NAMALWA (cell line): ENCODE measurements at places on chromosomes 11 and 22.

DNA sequence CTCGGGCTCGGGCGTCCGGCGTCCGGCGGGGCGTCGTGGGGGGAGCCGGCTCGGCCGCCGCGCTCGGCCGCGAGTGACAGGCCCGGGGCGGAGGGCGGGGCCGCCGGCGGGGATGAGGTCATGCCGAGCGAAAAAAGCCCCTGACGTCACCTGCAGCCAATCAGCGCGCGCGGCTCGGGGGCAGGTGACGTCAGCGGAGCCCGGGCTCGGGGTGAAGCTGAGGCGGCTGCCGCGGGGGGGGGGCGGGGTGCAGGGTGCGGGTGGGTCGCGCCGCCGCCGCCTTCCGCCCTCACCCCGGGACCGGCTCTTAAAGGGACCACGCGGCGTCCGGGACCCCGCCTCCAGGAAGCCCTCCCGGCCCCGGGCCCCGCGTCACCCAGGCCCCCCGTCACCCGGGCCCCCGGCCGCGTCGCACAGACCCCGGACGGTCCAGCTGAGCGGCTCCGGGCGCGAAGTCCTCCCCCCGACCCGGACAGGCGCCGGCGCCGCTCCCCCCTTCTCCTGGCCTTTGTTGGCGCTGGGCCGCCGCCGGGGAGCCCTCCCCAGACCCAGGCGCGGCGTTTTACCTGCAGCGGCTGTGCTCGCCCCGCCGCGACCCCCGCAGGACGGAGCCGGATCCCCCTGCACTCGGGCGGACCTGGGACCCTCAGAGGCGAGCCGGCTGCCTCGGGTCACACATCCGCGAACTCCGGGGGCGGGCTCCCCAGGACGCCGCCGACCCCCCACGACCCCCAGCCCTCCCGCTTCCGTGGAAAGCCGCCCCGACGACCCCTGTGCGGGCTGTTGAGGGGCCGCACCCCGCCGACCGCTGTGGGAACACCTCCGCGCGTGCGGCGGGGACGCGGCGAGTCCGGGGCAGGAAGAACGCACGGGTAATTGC, at the start of gene DUSP8:
Gene DUSP8, minus strand, starts transcription at position 75 of the 880 bp plus-strand sequence. CDS start 6,445 bp downstream, outside the sequence.
- DNase-seq, result peak; percentile 43

DNA sequence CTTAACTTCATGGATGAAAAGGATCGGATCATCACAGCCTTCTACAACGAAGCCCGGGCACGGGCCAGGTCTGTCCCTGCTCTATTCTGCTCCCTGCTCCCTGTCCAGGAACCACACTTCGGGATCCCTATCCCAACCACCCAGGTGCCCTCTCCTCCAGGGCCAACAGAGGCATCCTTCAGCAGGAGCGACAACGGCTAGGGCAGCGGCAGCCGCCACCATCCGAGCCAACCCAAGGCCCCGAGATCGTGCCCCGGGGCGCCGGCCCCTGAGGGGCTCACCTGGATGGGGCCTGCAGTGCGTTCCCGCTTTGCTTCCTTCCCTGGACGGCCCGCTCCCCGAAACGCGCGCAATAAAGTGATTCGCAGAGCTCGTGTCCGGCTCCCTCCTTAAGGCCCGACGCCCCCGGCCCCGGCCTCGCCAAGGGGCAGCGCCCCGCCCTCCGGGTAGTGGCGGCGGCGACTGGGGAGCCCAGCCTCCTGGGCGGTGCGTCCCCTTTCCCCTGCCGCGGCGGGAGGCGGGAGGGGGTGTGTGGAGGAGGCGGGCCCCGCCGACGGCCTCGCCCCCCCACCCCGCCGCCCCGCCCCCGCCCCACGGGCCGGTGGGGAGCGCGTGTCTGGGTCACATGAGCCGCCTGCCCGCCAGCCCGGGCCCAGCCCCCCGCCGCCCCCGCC, at the start of gene VEGFB:
Gene VEGFB, plus strand, starts transcription at position 672 of the 674 bp plus-strand sequence. CDS start 250 bp downstream, outside the sequence.
- peak; percentile 72 for DNase-seq

- DNase-seq, result peak; percentile 75
Measured at GRCh38 chr11:101880222-101880621, 34.6 kb upstream of the CEP126 start.

- no peak for DNase-seq
Measured at GRCh38 chr11:111986589-111986988, 38.6 kb upstream of the DLAT start.

DNA sequence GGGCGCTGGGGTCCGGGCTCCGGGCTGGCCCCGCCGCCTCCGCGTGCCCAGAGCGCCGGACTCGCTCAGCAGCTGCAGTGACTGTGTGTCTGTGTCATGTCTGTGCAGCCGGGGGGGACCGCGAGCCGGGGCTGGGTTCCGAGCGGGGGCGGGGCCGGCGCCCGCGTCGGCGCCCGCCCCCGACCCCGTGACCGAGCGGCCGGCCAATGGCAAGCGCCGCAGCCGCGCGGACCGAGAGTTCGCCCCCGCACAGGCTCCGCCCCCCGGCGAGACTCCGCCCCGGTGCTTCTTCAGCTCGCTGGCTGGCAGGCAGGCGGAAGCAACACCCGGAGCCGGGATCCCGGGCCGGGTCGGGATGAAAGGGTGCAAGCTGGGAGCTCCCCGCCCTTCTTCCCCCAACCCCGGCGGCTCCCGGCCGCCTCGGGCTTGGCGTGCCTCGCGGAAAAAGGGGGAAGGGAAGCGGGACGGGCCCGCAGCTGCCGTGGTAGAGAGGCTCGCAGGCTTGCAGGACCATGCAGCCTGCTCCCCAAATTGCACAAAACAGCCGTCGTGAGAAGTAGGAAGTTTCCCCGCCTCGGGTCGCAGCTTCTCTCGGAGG, 750 bp upstream of the LARGE1 start:
- peak; percentile 94 for DNase-seq

DNA sequence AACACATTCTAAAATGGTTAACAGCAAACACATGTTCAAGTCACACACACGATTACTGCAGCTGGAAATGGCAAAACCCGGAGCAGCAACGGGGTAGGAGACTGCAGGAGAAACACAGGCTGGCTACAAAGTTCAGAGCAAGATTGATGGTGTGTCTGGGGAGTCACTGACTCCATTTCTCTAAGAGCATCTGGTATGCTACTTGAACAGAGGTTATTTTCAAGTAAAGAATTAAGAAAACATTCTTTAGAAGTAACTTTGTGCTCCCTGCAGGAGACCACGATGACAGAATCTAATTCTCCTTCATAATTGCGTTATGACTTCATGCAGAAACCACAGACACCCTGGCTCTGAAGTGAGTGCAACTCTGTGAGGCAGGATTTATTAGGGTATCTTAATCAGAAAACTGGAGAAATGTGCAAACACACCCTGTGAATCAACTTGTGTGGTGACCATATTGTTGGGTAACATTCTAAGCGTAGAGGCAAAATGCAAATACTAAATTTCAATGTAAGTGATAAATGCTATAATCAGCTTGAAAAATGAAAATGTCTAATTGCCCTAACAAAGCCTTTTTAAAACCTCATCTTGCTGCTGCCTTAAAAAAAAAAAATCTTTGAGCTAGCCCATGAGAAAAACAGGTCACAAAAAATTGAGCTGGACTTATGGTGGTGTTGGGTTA, 303.0 kb downstream of the CADM1 start:
- DNase-seq, result no peak

DNA sequence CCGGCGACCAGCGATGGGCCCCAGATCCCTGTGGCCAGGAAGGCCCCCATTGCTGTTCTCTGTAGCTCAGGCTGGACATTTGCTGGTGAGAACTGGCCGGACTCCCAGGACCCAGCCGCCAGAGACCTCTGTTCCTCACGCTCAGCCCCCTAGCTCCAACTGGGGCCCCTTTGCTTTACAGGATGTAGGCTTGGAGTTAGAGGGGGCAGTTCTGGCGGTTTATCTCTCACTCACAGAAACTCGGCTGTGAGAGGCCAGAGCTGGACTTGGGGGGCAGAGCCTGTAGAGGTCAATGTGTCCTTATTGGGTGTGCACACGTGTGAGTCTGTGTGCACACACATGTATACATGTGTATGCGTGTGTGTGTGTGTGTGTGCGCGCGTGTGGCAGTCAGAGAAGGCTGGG, 502 bp downstream of the SMIM38 start:
- DNase-seq, result no peak

GRCh38 chr22:39092111-39092862, 4.8 kb upstream of the APOBEC3H start:
- DNase-seq, result no peak

DNA sequence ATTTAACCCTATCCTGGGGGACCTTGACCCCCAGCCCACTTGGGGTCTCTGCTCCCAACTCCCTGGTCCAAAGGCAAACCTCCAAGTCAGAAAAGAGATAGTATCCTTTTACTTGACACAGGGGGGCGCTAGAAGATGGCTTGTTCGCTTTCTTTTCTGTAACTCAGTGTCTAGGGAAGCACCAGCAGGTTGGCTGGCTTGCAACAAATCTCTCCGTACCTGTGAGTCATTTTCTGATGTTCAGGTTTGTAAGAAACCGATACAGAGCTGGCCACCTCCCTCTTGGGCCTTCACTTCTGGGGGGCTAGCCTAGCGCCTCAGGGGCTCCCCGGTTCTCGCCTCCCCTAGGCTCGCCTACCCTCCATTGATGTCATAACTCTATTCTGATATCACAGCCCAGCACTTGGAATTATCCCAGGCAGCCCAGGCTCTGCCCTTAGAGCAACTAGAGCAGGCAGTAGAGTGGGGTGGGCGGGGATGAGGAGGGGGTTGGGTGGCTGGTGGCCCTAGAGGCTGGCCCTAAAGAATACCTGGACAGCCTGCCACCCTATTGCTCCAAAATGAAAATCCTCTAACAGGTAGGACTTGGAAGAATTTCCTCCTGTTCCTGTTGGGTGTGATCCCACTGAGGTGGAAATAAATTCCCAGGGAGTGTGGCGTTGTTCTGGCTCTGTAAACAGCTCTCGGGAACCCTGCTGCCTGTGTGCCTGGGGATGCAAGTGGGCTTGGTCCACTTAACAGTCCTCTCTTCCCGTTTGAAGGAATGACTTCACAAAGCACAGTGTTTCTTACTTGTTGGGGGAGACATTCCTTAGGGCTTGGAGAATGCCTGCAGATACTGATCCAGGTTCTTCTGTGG, 69.4 kb downstream of the OSBP2 start:
- DNase-seq, result peak; percentile 76

- DNase-seq, result no peak
Measured at GRCh38 chr22:35995348-35995747, 33.3 kb downstream of the RBFOX2 start.
